Stimulated activated CD4-positive, alpha-beta T cell treated with anti-CD3 and anti-CD28 coated beads, Interleukin-12 subunit alpha, Interleukin-12 subunit beta, amount 100 ng/mL, for 24 hours (primary cell): ENCODE measurements at places on chromosomes 7 and 10.

GRCh38 chr7:46207931-46208634 is 287.0 kb upstream of the IGFBP3 start:
- no peak for DNase-seq

GRCh38 chr10:91215384-91215783 is 5.1 kb upstream of the PCGF5 start:
- DNase-seq, result no peak

DNA sequence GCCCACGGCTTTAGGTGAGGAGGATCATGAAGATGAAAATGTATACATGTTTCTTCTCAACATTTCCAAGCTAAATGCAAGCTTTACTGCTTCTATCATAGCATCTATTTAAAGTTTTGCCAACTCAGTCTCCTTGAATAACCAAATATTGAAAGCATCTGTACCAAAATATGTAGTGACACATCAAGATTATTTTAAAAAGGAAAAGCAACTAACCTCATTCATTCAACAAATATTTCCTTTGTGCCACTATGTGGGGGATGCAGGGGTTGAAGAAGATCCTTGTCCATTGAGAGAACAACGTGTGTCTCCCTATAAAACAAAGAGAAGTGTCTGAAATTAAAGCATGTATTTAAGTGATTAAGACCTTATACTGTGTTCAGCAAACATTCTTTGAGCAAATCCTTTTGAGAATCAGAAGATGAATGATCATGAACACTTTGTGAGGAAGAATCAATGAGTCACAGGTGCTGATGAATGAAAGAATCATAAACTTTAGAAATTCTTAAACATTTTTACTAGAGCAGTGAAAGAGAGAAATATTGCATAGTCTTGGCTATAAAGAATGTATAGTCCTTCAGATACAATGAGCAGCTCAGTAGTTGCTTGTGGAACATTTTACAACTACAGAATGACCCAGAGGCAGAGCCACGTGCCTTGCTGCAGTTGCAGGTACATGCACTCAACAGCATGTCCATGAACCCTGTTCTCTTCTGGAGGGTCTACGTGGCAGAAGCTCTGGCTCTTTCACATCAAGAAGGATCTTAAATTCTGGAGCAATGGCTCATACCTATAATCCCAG is 13.9 kb downstream of the TAS2R60 start:
- DNase-seq, result no peak

GRCh38 chr10:74863551-74863950 is 37.2 kb downstream of the KAT6B start:
- DNase-seq, result no peak

DNA sequence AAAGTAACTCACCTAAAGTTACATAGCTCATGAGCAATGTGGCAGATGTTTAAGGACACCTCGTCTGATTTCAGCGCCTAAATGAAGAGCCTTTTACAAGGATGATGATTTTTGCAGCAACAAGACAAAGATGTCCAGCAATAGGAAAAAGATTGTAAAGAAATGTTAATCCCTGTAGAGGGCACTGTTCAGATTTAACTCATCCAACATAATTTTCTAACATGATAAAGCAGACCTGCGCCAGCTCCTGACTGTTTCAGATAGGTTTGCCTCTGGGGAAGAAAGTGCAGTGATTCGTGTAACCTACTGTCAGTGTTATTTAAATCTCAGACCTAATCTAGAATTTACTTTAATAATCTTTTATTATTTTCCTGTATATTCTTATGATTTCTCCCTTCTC is 595.2 kb downstream of the AUTS2 start:
- DNase-seq, result no peak

DNA sequence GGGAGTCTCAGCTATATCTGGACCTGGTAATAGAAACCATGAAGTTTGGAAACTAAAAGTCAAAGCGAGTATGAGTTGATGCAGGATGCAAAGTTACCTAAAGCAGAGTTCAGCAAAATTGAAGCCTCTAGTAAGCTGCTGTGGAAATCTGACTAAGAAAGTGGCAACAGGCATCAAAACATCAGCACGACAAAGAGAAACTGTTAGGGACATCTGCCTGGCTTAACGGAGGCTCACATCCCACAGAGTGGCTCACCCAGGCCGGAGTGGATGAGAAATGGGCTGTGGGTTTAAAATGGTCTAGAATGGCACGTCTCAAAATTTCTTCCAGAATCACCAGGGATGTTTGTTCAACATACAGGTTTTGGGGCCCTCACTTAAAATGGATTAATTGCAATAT is 164.1 kb upstream of the NPY start:
- DNase-seq, result no peak

GRCh38 chr10:3825244-3825643 is 40.2 kb upstream of the KLF6 start:
- no peak for DNase-seq

DNA sequence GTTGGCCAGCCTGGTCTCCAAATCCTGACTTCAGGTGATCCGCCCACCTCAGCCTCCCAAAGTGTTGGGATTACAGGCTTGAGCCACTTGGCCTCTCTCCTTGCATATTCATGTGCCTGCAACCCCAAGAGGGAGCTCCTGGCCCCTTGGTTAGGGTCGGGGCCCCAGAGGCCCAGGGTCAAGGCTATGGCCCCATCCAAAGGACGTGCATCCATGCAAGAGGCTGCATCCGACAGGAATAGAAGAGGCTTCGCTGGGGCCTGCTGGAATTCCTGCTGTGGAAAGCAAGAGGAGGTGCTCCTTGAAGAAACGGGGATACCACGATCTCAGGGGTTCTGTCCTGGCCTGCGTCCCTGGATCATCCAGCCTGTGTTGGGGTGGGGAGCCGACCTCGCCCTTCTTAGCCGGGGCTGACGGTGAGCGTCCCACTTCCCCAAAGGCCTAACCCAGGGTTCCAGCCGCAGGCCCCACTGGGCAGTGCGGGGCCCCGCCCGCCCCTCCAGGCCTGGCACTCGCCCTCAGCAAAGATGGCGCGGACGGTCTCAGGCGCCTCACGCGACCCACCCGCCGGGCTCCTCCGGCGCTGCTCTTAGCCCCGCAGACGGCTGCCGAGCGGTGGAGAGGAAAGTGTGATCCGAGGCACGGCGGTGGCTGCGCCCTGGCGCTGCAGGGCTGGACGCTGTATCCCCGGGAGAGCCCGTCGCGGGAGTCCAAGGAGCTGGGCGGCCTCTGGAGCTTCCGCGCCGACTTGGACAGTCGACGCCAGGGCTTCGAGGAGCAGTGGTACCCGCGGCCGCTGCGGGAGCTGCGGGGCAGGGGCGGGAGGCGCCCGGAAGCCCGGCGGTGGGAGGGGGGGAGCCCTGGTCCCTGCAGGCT is 54.7 kb downstream of the ZNF727 start:
- no peak for DNase-seq

DNA sequence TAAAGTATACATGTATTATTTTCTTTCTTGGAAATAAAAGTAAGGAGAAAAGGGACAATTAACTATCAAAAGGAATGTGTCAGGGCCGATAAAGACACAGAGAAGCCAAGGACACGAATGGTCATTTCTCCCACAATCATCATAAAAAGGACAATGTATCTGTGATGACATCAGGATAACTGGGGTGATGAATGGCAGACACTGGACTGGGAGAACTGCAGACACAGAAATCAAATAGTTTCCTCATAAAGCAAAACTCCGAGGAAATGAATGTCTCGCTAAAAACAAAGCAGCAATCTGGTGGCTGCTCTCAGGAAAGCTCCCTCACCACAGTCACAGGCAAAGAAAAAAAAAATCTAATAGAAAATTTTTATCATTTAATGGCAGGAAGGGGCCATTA is 69.3 kb upstream of the NPY start:
- no peak for DNase-seq

DNA sequence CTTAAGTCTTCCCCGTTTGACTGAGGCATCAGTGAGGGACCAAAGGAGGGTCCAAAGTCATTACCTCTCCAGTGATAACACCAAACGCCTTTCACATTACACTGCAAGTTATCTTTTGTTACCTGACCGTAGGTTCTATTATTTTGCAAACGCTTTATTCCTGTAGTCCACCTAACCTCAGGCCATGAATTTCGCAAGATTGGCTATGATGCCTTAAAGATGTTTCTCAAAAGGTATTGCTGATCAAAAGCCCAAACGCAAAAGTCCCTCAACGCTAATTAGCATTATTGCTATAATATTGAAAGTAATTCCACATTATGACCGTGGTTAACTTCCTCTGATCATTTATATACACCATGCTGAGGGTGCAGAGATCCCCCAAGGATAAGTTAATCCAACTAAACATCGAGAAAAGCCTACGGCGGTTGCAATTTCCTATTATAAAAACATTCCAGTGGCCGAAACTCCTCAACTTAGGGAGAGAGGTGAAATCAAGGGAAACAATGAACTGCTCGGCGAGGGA is 649 bp downstream of the DNA2 start:
- no peak for DNase-seq

DNA sequence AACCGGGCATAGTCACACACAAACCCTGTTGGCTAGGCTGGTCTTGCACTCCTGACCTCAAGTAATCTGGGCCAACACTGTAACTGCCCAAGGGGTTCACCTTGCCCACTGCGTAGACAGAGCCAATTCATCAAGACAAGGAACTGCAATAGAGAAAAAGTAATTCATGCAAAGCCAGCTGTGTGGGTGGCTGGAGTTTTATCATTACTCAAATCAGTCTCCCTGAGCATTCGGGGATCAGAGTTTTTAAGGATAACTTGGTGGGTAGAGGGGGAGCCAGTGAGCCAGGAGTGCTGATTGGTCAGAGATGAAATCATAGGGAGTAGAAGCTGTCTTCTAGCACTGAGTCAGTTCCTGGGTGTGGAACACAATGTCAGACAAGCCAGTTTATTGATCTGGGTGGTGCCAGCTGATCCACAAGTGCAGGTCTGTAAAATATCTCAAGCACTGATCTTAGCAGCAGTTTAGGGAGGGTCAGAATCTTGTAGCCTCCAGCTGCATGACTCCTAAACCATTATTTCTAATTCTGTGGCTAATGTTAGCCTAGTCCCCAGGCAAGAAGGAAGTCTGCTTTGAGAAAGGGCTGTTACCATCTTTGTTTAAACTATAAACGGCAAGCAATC is 15.6 kb upstream of the FXYD4 start:
- DNase-seq, result no peak

DNA sequence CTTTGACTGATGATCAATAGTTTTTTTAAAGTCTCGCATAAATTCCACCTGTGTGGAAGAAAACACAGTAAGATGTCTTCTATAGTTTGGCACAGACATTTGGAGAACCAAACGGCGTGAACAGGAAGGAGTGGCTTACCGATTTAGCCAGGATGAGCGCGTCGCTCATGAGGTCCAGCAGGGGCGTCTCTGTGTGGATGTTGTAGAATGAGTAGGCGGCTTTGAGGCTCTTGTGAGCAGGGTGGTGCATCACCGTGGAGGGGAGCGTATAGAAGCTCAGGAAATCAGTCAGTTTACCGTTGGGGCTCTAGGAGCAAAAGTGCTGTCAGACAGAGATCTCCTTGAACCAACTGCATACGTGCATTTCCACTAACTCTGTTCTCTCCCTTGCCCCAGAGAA is 15.5 kb downstream of the RPP38 start:
- no peak for DNase-seq

DNA sequence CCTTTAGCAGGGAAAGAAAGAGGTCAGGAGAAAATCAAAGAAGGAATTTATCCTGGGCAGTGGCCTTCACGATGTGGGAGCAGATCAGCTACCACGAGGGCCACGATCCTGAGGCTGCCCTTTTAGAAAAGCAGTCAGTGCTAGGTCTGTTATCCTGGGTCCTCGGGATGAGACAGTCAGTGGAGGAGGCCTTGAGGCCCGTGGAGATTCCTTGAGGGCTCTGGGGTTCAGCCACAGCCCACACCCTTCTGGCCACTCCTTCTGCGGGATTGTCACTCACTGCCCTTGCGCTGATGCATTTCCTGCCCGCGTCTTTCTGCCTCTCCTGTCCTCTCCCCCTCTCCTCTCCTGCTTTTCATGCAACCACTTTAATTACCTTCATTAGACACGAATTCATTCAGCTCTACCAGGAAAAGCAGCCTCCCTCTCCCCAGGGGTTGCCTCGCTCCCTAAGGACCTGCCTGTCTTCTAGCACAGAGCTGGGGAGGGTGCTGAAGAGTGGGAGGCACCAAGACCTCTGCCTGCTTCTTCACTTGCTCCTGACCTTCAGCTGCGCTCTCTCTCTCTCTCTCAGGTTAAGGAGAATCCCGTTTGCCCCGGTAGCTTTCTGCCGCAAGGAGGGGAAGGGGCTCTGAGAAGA is 42.6 kb upstream of the LRRC4 start:
- no peak for DNase-seq

DNA sequence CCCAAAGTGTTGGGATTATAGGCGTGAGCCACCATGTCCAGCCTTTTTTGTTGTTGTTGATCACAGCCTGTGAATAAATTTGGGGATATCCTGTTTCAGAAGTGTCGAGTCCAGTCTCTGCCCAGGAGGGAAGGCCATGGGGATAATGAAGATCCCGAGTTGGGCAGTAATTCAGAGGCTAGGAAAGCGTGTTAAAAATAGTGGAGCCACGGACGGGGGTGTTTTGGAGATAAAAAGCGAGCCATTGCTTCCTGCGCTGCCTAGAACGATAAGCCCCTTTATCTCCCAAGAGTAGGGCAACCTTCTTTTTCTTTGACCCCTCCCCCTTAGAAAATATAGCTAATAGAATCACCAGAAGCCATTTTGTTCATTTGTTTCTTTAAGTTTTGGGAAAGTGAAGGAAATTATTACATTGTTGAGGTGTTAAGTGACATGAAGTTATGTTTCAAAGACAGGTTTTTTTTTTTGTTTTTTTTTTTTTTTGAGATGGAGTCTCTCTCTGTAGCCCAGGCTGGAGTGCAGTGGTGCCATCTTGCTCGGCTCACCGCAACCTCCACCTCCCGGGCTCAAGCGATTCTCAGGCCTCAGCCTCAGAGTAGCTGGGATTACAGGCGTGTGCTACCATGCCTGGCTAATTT is 43.3 kb downstream of the IL15RA start:
- no peak for DNase-seq

- DNase-seq, result no peak
These were observed 203.6 kb downstream of the VTI1A start for GRCh38 chr10:112650588-112651030.

GRCh38 chr10:122127943-122128342 is 139.0 kb downstream of the TACC2 start:
- DNase-seq, result no peak

DNA sequence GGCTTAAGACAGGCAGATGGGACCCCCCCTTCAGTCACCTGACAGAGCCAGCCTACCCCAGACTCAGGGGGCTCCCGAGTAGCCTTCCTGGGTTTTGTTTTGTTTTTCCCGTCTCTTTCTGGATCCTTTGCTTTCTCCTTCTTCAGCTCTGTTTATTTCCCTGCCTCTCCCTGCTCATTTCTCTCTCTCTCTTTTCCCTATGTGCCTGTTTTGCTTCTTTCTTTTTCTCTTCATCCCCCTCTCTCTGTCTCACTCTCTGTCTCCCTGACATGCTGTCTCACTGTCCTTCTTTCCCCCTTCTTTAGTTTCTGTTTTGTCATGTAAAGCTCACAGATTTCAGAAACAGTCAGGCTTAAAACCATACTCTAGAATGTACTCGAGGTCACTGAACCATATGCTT is 38.2 kb upstream of the SLC29A3 start:
- DNase-seq, result no peak
